ENCODE measurements at places on chromosomes 6 and 20.

GRCh38 chr6:2663123-2663522 lies 87.6 kb downstream of the MYLK4 start:
- no peak for DNase-seq

- no peak for DNase-seq
Observed at GRCh38 chr6:47197682-47198640, 111.7 kb downstream of the TNFRSF21 start.

DNA sequence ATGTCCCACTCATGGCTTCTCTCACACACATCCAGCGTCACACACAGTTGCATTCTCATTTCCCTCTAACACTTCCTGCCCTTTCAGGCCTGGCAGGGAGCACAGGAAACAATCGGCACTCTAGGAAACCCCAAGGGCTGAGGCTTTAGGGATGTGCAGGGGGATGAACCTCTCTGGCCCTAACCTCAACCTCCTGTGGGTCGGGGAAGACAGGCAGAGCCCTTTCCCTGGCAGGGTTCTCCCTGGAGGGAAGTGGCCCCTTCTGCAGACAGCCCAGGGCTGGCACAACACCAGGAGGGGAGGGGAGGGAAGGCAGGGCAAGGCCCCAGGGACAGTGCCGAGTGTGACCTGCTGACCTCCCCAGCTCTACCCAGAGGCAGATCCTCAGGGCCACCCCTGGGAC lies 2.7 kb downstream of the TEAD3 start:
- DNase-seq = no peak

GRCh38 chr20:63560333-63560805 lies 6.4 kb downstream of the FNDC11 start:
- DNase-seq = no peak

DNA sequence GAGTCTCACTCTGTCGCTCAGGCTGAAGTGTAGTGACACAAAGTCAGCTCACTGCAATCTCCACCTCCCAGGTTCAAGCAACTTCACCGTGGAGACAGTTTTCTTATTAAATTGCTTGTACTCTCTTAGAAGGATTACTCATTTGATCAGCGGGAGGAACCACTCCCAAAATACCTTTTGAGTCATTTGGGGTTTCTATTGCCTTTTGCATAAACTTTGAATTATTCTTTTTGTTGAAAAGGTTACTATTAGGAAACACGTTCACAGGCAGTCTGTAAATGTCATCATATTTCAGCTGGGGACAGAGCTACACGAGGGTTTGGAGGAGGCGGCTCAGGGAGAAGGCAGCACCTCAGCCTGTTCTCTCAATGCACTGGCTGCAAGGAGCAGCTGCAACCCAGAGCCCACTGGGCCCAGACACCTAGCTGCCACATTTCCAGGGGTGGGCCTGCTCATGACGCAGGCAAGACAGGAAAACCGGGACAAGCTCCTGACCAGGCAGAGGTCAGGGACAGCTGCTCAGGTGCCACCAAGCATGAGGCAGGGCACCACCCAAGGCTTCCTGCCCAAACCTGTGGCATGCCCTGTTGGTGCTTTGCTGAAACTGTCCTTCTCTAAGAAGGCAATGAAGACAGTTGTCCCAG lies 205.9 kb downstream of the BMP7 start:
- DNase-seq = no peak

DNA sequence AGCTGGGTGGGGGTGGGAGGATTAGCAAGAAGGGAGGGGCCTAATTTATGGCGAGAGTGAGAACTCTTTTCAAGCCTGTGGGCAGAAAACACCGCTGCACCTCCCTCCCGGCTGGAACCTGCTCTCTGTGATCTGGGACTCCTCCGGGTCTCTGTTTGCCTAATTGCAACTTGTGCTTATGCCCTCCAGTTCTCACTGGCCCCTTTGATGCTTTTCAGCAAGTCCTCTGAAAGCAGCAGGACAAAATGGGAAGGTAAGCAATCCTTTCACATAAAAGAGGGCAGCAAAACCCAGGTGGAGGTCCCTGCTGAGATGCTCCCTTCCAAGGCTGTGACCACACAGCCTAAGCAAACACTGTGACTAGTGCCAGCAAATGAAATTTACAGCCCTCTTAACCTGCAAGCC lies 523.0 kb upstream of the FLRT3 start:
- DNase-seq = peak; percentile 43

GRCh38 chr20:50980851-50981713 lies 22.5 kb downstream of the MOCS3 start:
- peak; percentile 33 for DNase-seq

DNA sequence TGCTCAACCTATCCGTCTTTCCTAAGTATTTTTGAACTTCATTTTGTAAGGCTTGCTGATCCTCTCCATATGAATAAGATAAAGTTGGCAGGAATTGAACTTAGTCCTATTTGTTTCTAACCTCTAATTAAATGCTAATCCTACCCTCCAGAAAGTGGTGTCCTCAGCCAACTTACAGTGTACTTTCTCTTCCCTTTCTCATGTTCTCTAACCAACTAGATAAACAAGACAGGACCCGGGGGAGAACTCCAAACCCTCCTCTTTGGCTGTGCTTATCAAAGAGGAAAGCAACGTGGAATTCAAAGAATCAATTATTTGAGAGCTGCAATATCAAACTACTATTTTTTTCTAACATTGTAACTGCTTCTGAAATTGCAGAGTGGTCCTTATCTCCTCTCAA lies 56.5 kb upstream of the NRSN1 start:
- no peak for DNase-seq

DNA sequence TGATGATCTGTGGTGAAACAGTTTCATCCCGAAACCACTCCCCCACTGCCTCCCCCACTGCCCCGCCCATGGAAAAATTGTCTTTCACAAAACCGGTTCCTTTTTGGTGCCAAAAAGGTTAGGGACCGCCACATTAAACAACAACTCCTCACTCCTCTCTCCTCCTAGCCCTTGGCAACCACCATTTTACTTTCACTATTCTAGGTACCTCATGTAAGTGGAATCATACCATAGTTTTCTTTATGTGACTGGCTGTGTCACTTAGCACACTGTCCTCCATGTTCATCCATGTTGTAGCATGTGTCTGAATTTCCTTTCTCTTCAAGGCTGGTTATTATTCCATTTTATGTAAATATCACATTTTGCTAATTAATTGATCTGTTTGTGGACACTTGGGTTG lies 99.3 kb downstream of the UTRN start:
- no peak for DNase-seq

- no peak for DNase-seq
Observed at GRCh38 chr6:3323696-3324261, 65.0 kb downstream of the PSMG4 start.

DNA sequence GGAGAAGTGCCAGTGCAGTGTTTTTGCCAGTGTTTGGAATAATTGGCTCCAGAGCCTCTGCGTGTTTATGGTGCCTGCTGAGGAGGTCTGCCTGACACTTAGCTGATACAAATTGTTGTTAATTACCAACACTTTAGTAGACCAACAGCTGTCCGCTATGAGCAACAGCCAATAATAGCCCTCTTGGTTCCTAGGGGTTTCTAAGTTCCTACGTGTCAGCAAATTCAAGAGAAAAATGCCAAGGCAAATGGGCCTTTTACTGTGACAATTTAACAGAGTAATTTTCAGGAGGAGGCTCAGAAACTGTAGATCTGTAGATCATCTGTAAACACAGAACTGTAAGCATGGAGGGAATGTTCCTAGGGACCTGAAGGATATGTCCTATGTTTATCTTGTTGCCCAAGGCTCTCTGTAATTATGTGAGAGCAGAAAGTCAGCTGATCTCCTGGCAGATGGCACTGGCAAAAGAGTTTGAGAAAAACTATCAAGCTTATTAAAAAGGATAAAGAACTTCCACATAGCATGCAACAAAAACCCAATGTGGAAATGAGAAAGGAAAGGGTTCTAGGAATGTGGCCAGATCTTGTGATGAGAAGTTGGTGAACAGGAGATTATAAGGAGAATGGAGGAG lies 157.7 kb downstream of the GJA1 start:
- DNase-seq = no peak

- DNase-seq = no peak
Observed at GRCh38 chr6:101429845-101430244, 36.3 kb downstream of the GRIK2 start.

GRCh38 chr20:31856516-31856915 lies 11.1 kb upstream of the FOXS1 start:
- DNase-seq = no peak

GRCh38 chr20:3452136-3452535 lies 18.7 kb upstream of the ATRN start:
- DNase-seq = no peak

DNA sequence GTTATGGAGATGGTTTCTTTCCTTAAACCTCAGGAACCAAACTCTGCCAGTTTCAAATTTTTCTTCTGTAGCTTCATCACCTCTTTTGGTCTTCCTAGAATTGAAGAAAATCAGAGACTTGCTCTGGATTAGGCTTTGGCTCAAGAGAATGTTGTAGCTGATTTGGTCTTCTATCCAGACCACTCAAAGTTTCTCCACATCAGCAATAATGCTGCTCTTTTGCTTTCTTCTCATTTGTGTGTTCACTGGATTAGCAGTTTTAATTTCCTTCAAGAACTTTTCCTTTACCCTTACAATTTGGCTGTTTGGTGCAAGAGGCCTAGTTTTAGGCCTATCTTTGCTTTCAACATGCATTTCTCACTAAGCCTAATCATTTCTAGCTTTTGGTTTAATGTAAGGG lies 78.1 kb upstream of the PLCB4 start:
- no peak for DNase-seq

DNA sequence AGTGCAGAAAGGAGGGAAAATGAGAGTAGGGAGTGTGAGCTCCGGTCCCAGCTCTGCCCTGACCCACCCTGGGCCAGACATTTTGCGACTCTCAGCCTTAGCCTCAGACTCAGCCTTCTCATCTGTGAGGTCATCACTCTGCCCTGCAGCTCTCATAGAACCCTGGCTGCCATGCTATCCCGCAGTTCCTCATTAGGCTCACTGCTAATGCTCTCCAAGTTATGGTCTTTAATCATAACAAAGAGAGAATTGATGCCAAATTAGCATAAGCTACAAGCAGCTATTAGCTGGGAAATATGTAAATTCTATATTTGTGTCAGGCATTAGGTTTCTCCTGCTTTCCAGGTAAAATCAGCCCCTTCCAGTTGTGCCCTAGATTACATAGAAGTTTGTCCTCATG lies 46.5 kb upstream of the MLN start:
- DNase-seq = no peak

DNA sequence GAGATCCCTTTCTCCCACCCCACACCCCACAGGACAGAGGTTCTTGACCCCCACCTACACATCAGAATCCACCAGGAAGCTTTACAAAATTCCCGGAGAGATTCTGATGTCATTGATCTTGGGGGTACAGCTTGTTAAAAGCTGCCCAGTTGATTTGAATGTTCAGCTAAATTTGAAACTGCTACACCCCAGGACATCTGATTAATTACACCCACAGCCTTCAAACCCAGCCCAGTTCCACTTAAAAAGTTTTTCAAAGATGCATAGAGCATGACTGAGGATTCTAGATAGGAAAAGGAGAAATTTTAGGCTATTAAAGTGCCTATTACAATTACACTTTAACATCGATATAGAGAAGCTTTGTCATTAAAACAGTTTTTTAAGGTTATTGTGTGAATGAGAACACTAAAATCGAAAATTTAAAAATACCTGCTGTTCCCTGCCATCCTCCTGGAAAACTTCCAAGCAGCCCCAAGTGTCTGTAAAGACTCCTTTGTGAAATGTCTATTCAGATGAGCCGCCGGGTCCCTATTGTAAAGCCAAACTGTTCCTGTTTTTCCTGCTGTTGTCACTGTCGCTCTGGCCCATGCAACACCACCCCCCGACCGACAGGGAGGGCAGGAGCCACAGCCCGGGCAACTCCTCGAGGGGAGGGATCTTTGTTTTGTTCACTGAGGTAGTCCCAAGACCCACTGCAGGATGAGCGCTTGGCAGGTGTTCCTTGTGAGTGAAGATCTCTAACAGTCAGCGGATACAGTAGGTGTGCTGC lies 132.5 kb upstream of the PHACTR3 start:
- DNase-seq = no peak

- DNase-seq = no peak
Observed at GRCh38 chr6:28565823-28566526, 40.3 kb downstream of the GPX5 start.

DNA sequence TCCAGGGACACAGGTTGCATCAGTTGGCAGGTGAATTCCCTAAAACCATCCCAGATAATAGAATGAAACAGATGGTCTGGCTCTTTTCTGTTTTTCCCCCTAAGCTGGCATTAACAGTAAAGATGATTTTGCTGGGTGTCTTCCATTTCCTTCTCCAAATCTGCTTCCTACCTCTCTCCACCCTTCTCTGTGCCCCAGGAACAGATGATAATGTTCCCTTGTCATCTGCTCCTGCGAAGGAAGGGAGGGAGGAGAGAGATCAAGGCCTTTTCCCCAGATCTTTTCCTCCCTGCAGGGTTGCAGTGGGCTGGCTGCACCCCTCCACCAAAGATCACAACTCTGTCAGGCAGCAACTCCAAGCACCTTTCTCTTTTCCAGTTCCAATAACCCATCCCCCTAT lies 156.5 kb upstream of the PRDM1 start:
- DNase-seq = no peak

- peak; percentile 39 for DNase-seq
Observed at GRCh38 chr6:163745536-163746400, 331.2 kb downstream of the QKI start.

DNA sequence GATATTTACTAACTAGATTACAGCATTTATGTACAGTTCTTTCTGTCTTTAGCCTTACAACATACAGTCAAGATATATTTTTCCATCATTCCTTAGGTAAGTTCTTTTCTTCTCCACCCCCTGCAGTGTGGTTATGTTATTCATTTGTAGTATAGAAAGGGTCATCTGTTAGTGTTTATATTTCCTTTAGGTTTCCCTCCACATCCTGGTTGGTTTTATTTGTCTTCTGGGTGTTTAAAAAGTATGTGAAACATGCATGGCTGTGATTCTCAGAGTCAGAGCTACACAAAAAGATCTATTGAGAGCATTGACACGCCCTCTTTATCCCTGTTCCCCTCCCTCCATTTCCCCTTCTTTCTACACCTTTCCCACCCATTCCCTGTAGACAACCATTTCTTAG lies 20.1 kb downstream of the DHX35 start:
- DNase-seq = no peak

GRCh38 chr6:147285087-147285855 lies 81.1 kb downstream of the STXBP5 start:
- no peak for DNase-seq

- no peak for DNase-seq
Observed at GRCh38 chr6:56671651-56672461, 29.2 kb upstream of the DST start.

- no peak for DNase-seq
Observed at GRCh38 chr6:107713563-107713962, 110.5 kb downstream of the SCML4 start.

- no peak for DNase-seq
Observed at GRCh38 chr6:95648636-95649035, 71.3 kb downstream of the MANEA start.

- DNase-seq = no peak
Observed at GRCh38 chr6:115838763-115839401, 221.8 kb downstream of the FRK start.

DNA sequence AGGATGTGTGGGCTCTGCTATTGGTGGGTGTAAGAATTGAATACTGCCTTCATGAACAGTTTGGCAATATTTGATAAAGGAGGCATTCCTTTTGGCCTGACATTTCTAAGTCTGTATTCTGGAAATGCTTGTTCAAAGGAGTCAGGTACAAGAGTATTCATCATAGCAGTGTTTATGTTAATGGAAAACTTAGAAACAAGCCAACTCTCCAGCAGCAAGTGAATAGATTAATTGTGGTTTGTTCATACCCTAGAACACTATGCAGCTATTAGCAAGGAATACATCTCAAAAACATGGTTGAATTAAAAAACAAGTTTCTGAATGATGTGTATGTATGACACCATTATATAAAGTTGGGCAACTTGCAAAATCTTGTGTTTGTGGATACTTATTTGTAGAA lies 195.8 kb downstream of the ZFAND3 start:
- no peak for DNase-seq
